ENCODE measurements at places on chromosomes 6 and 20. TPM values are rescaled to one million over a fixed set of nuclear protein-coding genes. Genes with fewer than 3 reads are reported as not detected.
A peak's percentile ranks its signal among the peaks of the same experiment; 100 is the strongest.

GRCh38 chr6:5208471-5208971, 52.2 kb downstream of the LYRM4 start:
- no peak for DNase-seq

DNA sequence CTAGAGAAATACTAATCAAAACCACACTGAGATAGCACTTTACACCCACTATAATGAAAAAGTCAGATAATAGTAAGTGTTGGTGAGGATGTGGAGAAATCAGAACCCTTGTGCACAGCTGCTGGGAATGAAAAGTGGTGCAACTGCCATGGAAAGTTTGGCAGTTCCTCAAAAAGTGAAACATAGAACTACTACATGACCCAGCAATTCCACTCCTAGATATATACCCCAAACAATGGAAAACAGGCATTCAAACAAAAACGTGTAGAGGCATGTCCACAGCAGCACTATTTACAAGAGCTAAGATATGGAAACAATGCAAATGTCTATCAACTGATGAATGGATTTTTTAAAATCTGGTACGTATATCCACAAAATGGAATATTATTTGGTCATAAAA, 117.5 kb upstream of the C6orf118 start:
- DNase-seq: no peak

DNA sequence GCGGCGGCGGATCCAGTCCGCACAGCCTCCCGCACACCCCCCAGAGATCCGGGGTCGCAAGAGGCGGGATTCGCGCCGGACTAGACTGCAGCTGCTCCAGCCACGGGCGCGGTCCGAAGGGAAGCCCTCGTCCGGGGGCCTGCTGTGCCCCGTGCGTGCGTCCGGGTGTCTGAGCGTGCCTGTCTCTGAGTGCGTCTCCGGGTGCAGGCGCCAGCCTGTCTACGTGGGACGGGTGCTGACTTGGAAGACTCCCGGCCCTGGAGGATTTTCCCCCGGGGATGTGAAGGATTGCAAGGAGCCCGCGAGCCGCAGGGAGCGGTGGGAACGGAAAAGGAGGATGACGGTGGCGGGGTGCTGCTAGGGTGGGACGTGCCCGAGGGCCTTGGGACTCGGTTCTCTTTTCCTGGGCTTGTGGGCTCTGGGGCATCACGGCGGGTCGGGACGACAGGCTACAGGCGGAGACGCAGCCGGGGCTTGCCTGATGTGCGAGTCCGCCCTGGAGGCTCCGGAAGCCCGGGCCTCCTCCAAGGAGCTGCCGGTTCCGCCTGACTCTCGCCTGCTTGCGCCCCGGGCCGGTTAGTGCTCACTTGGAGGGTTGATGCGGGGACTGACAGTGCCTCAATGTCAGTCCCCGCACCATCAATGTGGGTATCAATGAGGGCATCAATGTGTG, 5.7 kb downstream of the MAFB start:
- DNase-seq: peak; percentile 67

DNA sequence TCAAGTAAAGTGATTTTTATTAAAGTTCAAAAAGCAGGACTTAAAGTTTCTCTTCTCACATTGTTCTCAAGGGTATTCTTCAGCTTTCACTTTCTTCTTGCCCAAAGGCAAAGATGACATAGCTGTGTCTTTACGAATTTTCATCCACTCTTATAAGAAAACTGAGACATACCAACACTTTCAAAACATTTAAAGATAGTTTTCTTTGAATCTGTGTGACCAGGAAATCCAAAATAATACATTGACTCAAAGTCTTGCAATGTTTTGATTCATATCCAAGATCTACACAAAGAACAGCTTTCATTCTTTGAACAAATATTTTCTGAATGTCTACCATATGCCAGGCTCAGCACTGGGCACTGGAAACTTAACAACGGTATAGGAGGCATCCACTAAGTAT, 117.9 kb downstream of the SIM1 start:
- no peak for DNase-seq

DNA sequence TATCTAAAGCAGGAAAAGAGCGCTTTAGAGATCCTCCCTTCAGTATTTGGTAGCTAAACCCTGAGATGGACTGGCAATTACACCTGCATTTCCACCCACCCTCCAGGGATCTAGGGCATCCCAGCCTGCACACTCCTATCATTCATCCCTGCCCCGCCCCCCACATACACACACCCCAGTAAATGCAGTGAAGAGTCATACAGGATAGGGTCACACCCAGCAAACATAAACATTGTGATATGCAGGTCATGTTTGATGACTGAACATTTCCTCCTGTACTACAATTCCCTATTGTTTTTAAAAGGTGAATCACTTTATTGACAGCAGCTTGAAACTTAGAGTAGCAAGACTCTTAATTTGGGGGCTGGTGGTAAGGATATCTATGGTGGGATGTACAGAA, 112.9 kb downstream of the FOXO3 start:
- DNase-seq: no peak

DNA sequence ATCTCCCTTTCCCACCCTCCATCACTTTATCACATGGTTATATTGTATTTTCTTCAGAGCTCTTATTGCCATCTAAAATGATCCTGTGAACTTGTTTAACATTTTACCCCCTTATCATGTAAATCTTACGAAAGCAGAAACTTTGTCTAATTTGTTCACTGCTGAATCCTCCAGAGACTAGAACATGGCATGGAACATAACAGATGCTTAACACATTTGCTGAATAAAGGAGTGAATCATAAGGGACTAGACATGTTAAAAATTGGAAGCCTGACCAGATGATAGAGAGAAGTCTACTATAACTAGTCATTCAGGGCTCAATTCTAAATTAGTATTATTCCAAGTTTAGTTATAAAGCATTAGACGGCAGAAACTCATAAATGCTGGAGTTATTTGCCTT, 73.3 kb downstream of the MAN1A1 start:
- DNase-seq: no peak

Gene CD40
- 14.0 TPM for total RNA-seq

Gene PCED1A
- 14.6 TPM for total RNA-seq

Gene BNIP5
- total RNA-seq: not detected
